Urinary bladder (tissue), 4 donors: ENCODE measurements at places on chromosomes 4 and X. TPM values are rescaled to one million over a fixed set of nuclear protein-coding genes. Genes with fewer than 3 reads are reported as not detected.

Gene GRPEL1
- total RNA-seq: 15.9 TPM

Gene SLC7A11
- 1.2 TPM for total RNA-seq

Gene ATP6AP1
- 25.5 TPM for total RNA-seq

Gene GLRA2
- 1.6 TPM for total RNA-seq

Gene MAGEA8
- not detected for total RNA-seq

Gene MUC7
- total RNA-seq: not detected

Gene RS1
- total RNA-seq: not detected

Gene GRPR
- 1.1 TPM for total RNA-seq

Gene CXCL8
- 1.1 TPM for total RNA-seq

Gene PABPC1L2B
- not detected for total RNA-seq

Gene CSAG1
- total RNA-seq: not detected

Gene DKC1
- total RNA-seq: 20.2 TPM

Gene ARMCX1
- total RNA-seq: 71.3 TPM

Gene AVPR2
- 0.53 TPM for total RNA-seq

Gene RNF212
- 4.0 TPM for total RNA-seq

Gene AKAP14
- not detected for total RNA-seq

Gene HS6ST2
- 8.6 TPM for total RNA-seq

Gene BEX3
- total RNA-seq: 175 TPM

Gene SLC34A2
- total RNA-seq: 0.58 TPM

Gene PRSS12
- total RNA-seq: 34.7 TPM

Gene DNAAF6
- total RNA-seq: not detected

Gene FSTL5
- 2.1 TPM for total RNA-seq
